ENCODE measurements at places on chromosomes 1 and 21.

- no peak for DNase-seq
Measured at GRCh38 chr1:58981392-58981791, 197.5 kb upstream of the JUN start.

DNA sequence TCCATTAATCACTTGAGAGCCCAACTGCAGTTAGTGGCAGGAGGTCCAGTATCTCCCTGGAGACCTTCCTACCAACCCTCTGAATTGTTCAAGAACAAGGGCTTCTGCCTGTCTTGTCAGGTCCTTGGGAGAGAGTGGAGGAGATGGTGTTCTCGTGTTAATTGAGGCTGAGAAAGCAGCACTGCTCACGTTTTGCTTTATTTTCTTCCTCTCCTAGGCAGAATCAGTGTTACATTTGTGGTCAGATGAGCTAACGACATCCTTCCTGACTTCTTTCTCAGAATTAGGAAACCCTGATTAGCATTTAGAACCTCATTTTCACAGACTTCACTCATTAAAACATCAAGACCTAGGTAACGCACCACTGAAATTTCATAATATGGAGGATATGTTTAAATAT, 26.4 kb upstream of the LRIG2 start:
- no peak for DNase-seq

DNA sequence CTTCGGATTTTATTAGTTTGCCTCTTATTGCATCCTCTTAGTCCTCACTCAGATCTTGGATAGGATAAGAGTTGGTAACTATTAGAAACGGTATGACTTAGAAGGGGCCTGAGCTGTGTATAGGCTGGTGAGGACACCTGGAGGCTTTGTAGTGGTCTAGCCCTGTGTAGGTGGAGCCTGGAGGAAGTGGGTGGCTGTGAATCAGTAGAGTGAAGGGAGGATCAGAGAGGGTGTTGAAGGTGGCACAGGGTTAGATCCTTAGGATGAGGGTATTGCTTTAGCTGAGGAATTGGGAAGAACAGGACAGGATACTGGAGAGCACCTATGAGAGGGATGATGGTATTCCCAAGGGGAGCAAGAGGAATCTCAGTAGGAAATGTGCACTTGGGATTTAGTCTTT, 5.7 kb downstream of the VANGL1 start:
- no peak for DNase-seq

DNA sequence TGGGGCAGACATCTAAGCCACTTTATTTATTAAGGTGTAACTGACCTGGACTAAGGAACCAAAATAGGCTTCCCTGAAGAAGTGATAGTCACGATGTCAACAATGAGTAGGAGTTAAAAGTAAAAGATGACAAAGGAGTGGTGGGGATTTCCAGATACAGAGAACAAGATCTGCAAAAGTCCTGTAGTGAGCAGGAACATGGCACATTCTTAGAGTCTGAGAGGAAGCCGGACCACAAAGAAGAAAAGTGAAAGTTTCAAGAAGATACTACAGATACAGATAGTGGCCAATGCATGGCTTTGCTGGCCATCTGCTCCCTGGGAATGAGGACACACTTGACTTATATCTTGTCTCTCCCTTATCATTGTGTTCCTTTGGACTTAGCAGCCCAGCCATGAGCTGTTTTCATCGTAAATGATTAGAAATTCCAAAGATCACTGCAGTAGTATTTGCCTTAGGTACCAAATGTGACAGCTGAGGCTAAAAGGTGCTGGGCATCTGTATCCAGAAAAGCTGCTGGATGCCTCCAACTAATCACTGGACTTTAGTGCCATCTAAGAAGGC, 302.4 kb upstream of the NR5A2 start:
- DNase-seq, result no peak

DNA sequence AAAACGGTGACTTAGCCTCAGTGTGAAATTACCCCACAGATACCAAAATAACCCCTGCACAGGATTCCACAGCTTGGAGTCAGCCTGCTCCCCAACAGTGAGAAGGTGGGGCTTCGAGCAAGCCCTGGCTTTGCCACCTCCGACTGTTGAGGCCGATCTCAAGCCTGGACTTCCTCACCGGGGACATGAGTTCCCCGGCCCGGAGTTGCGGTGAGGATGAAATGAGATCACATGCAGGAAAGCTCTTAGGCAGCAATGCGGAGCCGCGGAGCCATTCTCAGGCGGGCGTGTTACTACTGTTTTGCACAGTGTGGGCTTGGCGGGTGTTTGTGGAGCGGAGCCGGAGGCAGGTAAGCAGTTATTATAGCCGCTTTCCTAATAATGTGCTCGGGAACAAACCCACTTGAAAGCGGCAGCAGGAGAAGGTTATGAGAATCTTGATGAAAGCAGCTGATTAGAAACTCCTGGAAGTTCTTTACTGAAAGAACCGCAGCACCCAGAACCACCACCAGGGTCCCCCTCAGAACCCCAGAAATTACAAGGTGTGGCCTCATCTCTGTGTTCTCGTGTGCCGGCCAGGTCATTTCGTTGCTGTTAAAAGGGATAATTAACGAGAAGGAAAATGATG, 3.9 kb upstream of the CLSTN1 start:
- DNase-seq, result peak; percentile 67

GRCh38 chr1:32106663-32107275, 1.1 kb upstream of the KPNA6 start:
- no peak for DNase-seq

DNA sequence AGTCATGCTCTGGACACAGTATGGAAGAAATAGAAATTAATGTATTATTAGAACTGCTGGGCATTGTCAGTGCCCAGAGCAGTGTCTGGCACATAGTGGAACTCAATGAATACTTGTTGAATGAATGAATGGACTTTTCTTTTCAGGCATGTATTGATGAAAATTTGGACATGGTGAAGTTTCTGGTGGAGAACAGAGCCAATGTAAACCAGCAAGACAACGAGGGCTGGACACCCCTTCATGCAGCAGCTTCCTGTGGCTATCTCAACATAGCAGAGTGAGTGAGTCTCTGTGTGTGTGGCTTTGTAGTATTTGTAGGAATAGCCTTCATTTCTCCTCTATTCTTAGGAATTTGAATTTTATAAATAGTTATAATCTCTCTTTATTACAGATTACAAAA, 68.1 kb downstream of the PPP1R12B start:
- DNase-seq, result no peak

GRCh38 chr1:35894656-35895055, 11.6 kb downstream of the AGO1 start:
- no peak for DNase-seq

DNA sequence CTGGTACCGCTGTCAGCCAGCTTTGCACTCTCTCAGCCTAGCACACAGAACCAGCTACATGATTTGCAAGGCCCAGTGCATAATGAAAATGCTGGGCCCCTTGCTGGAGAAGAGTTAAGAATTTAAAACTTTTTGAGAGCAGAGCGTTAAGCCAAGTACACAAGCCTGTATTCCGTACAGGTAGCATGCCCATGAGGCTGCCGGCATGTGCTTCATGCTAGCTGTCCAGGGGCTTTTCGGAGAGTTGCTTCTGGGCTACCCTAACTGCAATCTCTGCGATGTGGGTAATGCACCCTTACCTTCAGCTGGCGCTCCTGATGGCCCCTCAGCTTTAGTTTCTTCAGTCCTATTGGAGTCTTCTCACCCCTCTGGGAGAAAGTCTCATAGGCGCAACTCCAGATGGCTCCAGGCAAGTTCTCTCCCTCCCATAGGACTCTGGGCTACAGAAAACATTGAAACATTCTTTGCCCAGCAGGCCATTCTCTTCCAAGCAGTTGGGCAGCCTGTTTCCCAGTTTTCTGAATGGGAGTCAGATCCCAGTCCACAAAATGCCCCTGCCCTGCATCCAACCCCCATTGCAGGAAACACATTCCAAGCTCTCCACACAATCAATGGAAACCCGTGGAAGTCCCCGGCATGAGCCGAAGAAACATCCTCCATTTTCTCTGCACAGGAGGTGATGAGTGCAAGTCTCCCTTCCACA, 5.7 kb upstream of the AKT3 start:
- DNase-seq, result no peak

- no peak for DNase-seq
Measured at GRCh38 chr1:109976762-109977161, 7.8 kb upstream of the AHCYL1 start.

- no peak for DNase-seq
Measured at GRCh38 chr1:76666499-76666898, 200.8 kb upstream of the ST6GALNAC5 start.

- DNase-seq, result no peak
Measured at GRCh38 chr1:224273641-224274040, 56.3 kb downstream of the NVL start.

- DNase-seq, result no peak
Measured at GRCh38 chr21:31216206-31216605, 127.9 kb downstream of the TIAM1 start.

- DNase-seq, result no peak
Measured at GRCh38 chr21:45996311-45997204, 15.0 kb downstream of the COL6A1 start.

GRCh38 chr1:59541161-59541560, 244.3 kb downstream of the FGGY start:
- DNase-seq, result no peak

DNA sequence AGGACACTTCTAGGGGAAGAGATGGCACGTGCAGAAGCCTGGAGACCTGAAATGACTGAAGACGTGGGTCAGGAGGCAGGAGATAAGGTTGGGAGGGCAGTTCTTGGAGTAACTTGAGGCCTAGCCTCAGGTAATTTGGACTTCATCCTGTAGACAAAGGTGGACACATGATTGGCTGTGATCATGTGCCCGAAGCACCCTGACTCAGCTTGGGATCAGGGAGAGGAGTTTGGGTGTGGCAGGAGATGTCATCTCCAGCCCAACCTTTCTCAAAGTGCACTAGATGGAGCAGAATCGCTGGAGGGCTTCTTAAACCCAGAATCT, 1.5 kb downstream of the SLC66A1 start:
- DNase-seq, result no peak

- no peak for DNase-seq
Measured at GRCh38 chr21:27134516-27134915, 167.6 kb upstream of the ADAMTS5 start.

DNA sequence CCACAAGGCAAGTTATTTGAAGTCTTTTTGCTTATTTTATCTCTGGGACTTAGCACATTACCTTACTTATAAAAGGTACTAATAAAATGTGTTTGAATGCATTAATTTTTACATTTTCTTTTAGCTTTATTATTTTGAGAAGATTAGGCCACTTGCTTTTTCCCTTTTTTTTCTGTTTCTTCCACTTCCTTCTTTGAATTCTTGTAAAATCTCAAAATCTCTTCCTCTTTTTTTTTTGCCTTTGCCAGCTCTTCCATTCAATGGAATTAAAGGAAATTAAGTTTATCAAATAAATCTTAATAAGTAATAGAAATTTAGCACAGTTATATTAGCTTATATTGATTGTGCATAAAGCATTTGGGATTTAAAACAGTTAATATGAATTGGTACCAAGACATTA, 260.9 kb downstream of the SRGAP2C start:
- DNase-seq, result no peak

All from vagina (tissue), 2 donors.